ENCODE measurements at places on chromosomes 6 and 20.

- DNase-seq, result no peak
These were observed 217.9 kb downstream of the SOX4 start for GRCh38 chr6:21811484-21811883.

GRCh38 chr6:36820700-36821580 is 18.3 kb downstream of the CPNE5 start:
- peak; percentile 71 for DNase-seq

GRCh38 chr20:63145156-63145555 is 70.8 kb downstream of the YTHDF1 start:
- no peak for DNase-seq

DNA sequence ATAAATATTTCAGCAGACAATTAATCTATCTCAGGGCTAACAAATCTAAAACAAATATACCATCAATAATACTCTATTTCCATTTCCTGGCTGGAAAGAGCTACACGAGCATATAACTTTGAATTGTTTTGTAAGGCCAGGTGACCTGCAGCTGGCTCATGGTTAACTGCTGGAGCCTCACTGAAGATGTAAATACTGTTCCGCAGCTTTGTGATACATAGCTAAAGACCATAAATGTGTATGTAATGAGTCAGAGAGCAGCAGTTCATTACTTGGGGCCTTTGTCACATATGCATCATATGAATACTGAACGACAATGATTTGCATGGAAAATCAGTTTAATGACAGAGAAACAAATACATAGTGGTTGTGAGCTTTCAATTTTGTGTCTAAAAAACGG is 109.4 kb upstream of the CCN2 start:
- DNase-seq, result peak; percentile 32

DNA sequence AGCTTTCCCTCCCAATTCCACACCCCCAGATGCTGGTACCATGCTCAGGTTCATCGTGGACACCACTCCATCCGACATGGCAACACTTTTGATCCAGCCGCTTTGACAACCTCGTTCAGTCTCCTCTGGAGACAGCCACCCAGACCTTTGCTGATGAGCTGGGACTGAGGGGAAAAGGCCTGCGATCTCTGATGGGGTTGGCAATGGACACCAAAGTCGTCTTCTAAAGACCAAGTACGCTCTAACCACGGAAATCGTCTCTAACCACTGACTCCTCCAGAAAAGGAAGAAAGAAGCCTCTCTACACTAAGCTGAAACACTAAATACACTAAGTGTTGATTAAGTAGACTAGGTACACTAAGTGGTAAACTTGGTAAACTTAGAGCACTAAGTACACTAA is 26.1 kb upstream of the HLA-E start:
- no peak for DNase-seq

All from urothelium cell line (cell line).